ENCODE measurements at places on chromosomes 13 and 19.

GRCh38 chr13:102970542-102970941 lies 95.7 kb downstream of the SLC10A2 start:
- ATAC-seq = no peak

- ATAC-seq = no peak
Measured at GRCh38 chr13:20311596-20311995, 79.5 kb upstream of the GJB6 start.

DNA sequence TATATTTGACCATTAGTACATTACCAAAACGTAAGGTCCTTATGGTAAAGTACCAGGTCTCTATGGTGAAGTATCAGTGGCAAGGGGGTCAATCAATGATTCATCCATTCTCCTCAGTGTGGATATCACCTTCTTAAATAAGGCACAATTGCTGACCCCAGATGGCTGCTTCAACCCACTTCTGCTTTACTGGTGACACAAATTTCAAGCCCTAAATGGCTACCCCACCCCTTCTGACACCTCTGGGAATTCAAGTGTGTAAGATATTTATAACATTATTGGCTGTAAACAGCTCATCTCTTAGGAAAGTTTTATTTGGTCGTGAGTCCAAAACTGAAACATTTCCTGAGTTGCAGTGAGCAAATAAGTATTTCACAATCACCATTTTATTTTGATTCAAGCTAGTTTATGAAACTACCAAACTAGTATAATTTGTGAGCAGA lies 7.9 kb upstream of the WBP4 start:
- ATAC-seq = no peak

DNA sequence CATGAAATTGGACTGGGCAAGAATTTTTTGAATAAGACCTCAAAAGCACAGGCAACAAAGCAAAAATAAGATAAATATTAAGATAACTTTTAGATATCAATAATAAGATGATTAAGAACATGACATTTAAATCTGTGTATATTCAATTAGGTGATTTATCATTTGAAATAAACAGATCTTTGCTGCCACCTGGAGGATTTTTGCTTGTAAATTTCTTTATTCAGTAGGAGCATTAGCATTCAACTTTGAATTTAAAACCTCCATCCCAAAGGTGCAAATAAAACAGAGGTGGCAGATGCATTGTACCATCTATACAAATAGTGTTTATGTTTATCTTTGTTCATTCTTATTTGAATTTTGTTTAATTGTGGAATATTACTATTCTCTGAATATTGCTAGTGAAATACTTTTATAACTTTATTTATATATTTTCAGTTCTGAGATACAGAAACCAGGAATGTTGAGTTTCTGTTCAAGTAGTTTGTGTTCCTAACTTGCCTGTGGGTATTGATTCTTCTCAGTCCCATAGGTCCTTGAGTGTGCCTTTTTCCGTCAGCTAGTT lies 20.9 kb downstream of the COG6 start:
- peak; percentile 49 for ATAC-seq

- ATAC-seq = no peak
Measured at GRCh38 chr13:74184283-74184682, 50.1 kb upstream of the KLF12 start.

- ATAC-seq = no peak
Measured at GRCh38 chr19:3766520-3766919, 4.0 kb downstream of the MRPL54 start.

DNA sequence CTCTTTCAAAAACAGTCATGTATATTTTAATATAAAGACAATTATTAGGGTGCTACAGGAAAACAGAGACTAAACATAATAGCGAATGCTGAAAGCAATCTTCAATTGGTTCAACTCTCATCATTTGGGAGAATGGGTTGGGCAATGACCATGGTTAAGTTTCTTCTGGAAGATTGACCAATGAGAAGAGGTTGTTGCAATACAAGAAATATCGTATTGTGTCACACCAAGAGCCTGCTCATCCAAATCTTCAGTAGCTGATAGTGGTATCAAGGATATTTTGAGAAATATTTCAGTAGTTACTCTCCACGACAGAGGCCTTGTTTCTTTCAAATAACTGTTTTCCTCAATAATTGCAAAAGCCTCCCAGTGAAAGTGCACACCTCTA lies 83.0 kb upstream of the FNDC3A start:
- peak; percentile 9 for ATAC-seq

GRCh38 chr19:13023656-13024055 lies 28.4 kb downstream of the NFIX start:
- no peak for ATAC-seq

DNA sequence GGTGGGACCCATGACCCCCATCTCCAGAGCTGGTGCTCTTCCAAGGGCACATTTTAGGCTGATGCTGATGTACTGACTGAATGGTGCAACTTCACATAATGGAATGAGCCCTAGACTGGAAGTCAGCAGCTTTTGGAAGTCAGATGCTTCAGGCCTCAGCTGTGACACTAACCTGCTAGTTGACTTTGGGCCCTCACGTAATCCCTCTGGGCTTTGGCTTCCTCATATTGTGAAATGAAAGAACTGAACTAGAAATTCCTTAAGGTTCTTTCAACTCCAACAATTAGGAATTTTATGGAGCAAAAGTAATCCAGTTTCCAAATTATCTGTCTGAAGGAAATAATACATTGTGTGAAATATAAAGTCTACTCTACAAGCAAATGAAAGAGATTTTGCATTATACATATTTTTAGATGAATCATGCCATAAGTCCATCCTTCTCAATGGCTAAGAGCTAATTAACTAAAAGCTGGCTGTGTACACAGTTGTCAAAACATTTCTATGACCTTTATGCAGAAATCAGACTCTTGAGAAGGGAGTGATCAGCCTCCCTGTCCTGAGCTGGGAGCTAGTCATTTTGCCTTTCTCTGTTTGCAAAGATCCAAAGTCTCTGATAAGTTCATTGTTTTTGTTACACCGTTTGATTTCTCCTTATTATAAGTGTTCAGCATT lies 204.2 kb downstream of the DCLK1 start:
- peak; percentile 12 for ATAC-seq

- ATAC-seq = no peak
Measured at GRCh38 chr13:33257841-33258807, 27.4 kb downstream of the STARD13 start.

- no peak for ATAC-seq
Measured at GRCh38 chr13:45950386-45951000, 98.9 kb upstream of the SIAH3 start.

GRCh38 chr13:22455036-22455435 lies 725.7 kb upstream of the SGCG start:
- ATAC-seq = no peak

DNA sequence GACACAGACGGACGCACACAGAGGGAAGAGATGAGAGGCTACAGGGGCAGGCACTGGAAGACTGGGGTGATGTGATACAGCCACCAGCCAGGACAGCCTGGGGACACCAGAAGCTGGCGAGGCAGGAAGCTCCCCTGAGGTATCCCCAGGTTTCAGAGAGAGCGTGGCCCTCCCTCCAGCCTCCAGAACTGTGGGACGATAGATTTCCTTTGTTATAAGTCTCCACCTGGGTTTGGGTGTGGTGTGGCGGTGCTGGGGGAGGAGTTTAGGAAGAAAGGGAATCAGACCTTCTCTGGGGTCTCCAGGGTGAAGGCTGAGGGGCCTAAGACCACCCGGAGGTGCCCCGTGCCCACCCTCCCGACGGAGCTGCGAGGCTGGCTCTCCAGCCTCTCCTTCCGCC lies 2.7 kb upstream of the ASPDH start:
- no peak for ATAC-seq

GRCh38 chr13:75771818-75772217 lies 135.7 kb downstream of the LMO7 start:
- ATAC-seq = peak; percentile 79

GRCh38 chr19:47413941-47414340 lies 5.4 kb downstream of the MEIS3 start:
- ATAC-seq = no peak

DNA sequence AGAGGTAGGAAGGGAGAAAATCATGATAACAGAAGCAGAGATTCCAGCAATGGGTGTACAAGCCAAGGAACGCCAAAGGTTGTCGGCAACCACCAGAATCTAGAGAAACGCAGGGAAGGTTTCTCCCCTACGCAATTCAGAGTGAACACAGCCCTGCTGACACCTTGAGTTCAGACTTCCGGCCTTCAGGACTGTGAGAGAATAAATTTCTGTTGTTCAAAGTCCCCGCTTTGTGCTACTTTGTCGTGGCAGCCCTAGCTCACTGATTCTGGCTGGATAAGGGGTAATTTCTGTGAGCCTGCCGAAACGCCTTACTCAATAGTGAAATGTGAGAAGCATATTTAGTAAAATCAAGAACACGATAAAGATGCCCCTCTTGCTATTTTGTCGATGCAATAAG lies 5.3 kb upstream of the CLEC4G start:
- no peak for ATAC-seq

GRCh38 chr19:3599776-3600187 lies 6.9 kb downstream of the TBXA2R start:
- ATAC-seq = no peak

DNA sequence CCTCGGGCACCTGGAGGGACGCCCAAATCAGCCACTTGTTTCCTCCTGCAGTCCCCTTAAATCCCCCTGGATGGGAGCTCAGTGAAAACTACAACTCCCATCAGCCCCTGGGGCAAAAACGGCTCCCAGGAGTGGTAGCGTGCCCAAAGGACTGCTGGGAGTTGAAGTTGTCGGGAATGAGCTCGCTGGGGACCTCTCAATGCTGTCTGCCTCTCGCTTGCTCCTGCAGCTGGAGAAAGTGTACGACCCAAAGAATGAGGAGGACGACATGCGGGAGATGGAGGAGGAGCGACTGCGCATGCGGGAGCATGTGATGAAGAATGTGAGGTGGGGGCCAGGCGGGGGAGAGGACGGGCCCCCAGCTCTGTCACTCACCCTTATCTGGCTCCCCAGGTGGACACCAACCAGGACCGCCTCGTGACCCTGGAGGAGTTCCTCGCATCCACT lies 14.7 kb upstream of the DHDH start:
- peak; percentile 80 for ATAC-seq

DNA sequence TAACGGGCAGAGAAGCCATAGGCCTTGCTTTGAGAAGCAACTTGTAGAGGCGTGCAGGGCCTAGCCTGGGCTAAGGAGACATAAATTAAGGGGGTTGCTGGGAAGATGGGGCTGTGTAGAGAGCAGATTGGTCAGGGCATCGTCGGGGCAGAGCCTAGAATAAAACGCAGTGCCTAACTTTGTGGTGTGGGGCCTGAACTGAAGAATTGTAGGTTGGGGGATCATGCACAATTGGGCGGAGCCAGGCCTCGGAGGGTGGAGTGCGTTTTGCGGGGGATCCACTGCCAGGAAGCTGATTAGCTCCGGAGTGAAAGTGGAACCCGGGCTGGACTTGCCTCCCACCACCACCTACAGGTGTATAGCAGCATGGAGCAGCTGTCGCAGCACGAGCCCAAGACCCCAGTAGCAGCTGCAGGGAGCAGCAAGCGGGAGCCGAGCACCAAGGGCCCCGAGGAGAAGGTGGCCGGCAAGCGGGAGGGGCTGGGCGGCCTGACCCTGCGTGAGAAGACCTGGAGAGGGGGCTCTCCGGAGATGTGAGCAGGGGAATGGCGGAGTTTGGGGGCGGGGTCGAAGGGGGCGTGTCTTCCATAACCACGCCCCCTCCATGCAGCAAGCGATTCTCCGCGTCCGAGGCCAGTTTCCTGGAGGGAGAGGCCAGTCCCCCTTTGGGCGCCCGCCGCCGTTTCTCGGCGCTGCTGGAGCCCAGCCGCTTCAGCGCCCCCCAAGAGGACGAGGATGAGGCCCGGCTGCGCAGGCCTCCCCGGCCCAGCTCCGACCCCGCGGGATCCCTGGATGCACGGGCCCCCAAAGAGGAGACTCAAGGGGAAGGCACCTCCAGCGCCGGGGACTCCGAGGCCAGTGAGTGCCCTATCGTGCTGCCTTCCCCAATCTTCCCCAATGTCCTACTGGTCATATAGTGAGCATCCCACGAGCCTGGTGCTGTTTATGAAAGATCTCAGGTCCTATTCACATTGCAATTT lies 13.8 kb downstream of the DNASE2 start:
- no peak for ATAC-seq

DNA sequence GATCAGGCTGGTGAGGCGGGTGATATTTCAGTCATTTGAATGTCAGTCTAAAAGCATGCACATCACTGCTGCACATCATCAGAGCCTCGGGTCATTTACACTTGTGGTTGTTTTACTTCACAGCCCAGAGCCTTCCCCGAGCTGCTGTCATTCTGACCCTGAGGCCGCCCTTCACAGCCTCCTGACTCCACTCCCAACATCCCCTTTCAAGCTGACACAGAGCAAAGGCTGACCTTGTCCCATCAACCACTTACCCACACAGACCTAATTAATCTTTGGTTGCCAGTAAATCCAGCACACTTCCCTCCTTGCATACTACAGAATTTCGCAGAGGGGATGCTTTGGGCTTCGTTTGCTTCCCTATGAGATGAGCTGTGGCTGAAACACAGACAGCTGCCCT lies 528.1 kb downstream of the DIAPH3 start:
- no peak for ATAC-seq

GRCh38 chr13:99376132-99376531 lies 68.9 kb upstream of the GPR183 start:
- no peak for ATAC-seq

GRCh38 chr13:110698689-110699088 lies 7.2 kb downstream of the CARS2 start:
- ATAC-seq = no peak

GRCh38 chr19:53212703-53213320 lies 19.7 kb upstream of the ZNF665 start:
- ATAC-seq = no peak

GRCh38 chr19:12648088-12648487 lies 18.5 kb downstream of the MAN2B1 start:
- peak; percentile 75 for ATAC-seq

GRCh38 chr13:28475916-28476725 lies 18.8 kb downstream of the FLT1 start:
- ATAC-seq = peak; percentile 78

GRCh38 chr19:44891016-44891882 lies at the start of gene TOMM40:
TSS of gene TOMM40 (plus strand) at chr19:44891254. CDS start at chr19:44891416, 162 bp downstream.
- no peak for ATAC-seq

DNA sequence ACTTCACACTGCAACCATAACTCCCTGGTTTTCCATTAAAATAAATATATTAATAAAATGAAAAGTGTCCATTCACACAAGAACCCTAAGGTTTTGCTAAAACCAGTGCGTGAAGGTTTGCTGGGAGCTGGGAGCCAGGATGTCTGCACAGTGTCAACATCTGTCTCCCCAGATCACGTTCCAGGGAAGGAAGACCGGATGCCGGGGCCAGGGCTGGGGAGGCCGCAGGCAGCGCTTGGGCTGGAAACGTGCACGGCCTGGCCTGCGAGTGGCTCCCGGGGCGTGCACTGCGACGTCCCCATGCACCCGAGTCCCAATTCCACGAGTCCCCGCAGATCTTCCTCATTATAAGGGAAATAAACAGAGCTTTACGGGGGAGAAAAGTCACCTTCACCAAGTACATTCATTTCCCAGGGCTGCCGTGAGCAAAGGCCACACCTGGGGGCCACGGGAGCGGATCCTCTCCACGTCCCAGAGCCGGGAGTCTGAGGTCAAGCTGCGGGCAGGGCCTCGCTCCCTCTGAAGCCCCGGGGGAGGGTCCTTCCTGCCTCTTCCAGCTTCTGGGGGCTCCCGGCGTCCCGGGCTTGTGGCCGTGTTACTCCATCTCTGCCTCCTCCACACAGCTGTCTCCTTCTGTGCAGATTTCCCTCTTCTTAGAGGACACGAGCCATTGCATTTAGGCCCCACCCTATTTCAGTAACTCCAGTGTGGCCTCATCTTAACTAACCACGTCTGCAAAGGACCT lies 12.8 kb downstream of the SHC2 start:
- ATAC-seq = no peak

- ATAC-seq = no peak
Measured at GRCh38 chr13:27536361-27537101, 83.8 kb downstream of the LNX2 start.

- no peak for ATAC-seq
Measured at GRCh38 chr13:43157796-43158195, 134.4 kb downstream of the DNAJC15 start.

GRCh38 chr19:5536337-5536894 lies 31.3 kb downstream of the TINCR start:
- ATAC-seq = peak; percentile 52

Data from SK-N-SH treated with all-trans-retinoic acid at 6 μM for 48 hours (cell line).